SK-N-DZ (cell line): ENCODE measurements at places on chromosomes 13 and 19.

GRCh38 chr19:51749979-51750378 lies 1.7 kb downstream of the FPR1 start:
- DNase-seq: no peak

GRCh38 chr13:42028113-42028799 lies 20.2 kb upstream of the DGKH start:
- no peak for DNase-seq

DNA sequence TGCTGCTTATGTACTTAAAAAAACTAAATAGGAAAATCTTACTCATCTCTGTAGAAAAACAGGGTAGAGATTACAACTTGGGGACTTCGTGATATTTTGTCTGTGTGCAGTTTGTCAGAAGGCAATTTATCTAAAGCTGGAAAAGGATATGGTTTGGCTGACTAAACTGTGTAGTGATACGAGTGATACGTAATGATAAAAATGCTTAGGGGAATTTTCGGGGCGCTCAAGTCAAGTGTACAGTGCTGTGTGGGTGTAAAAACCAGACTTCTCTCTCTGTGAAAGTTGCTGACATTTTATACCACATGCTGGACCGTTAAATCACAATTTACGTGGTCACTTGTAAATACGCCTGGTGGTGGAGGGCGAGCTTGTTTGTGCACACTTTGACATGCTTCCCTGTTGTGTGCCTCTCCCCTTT lies 221.7 kb downstream of the KCNRG start:
- no peak for DNase-seq

DNA sequence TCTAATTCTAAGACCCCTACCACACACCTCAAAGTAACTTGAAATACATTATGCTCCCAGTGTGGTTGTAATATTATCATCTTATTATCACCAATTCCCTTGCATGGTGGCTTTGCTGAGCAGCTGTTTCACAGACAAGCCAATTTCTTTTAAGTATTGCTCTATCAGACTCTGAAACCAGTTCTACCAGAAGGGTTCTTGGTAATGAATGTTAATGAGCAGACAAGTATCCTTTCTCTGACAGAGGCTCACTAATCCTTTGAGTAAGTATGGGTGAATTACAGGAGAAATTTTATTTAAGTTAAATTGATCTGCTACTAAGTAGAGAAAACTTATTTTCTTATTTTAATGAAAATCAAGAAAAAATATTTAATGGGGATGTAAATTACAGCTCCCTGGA lies 326.0 kb downstream of the GPC6 start:
- DNase-seq: no peak

GRCh38 chr13:27375686-27376326 lies 48.6 kb upstream of the GTF3A start:
- peak; percentile 55 for DNase-seq

DNA sequence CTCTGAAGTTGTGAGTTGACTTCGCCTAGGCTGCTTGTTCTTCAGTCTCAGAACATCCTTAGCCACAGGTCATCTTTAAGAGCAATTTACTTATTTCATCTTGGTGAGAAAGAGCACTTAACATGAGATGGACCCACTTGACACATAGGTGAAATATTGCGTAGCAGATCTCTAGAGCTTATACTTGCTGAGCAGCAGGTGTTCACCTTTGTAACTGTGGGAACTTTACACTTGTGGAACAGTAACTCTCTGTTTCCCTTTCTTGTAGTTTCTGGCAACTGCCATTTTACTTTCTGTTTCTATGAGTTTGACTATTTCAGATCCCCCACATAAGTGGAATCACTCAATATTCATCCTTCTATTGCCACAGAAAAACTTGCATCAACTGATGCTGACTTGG lies 95.7 kb downstream of the SLC10A2 start:
- DNase-seq: no peak

DNA sequence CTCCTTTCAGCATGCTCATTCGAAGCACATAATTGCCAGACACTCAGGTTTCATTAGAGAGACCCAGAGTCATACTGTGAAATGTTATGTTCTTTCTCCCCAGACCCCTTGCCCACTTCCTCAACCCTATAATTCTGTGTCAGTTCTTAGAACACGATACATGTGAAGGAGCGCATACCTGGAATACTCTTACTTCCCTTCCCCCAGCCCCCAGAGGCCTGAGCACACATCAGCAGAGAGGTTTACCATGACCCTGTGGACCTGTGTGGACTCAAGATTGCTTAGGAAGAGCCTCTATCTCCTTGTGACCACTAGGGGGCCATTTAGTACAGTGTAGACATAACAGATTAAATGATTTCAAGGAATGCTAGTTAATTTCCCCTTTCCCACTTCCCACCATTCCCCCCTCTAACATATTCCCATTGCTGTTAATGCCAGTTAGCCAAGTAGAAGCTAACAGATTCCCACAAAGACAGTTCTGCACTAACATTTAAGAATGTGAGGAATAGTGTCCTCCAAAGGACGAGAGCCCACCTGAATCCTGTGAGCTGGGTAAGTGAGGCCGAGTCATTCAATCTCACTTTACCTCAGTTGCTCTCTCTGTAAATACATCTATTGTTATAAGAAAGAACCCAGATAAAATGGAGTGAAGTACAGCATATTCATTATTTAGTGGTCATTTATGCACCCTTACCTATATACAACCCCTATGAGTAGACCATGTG lies 154.2 kb upstream of the MAB21L1 start:
- DNase-seq: peak; percentile 85

- DNase-seq: no peak
Observed at GRCh38 chr19:30608471-30608870, 236.3 kb downstream of the ZNF536 start.

DNA sequence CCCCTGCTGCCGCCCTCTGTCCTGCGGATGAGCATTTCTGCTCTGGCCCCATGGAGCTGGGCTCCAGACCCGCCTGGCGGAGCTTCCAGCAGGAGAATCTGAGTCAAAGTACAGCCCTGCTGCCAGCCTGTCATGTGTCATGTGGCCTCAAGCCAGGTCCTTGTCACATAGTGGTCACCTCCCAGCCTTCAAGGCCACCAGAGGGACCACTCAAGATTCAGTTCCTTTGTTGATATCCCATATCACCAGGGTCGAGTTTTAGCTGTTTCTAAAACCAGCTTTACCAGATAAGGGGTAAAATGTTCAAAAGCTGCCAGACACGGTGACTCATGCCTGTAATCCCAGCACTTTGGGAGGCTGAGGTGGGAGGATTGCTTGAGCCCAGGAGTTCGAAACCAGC lies 13.4 kb downstream of the THOP1 start:
- no peak for DNase-seq

GRCh38 chr19:17113127-17113785 lies 37.7 kb downstream of the MYO9B start:
- no peak for DNase-seq

DNA sequence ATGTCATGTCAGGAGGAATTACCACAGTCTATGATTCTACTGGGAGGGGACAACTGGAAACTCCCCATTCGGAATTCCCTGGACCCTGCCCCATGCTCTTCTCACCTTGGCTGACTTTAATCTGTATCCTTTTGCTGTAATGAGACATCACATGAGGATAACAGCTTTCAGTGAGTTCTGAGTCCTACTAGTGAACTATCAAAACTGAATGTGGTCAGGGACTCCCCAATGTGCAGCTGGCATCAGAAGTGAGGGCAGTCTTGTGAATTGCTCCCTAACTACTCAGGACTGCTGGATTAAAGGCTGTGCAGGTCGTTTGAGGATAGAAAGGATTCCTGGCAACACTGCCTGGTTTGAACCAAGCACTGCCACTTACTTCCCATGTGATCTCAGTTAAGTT lies 15.2 kb downstream of the SIGLEC7 start:
- no peak for DNase-seq

GRCh38 chr19:53158119-53158656 lies 665 bp downstream of the ZNF347 start:
- peak; percentile 9 for DNase-seq

- DNase-seq: peak; percentile 19
Observed at GRCh38 chr13:98556968-98557631, 19.8 kb downstream of the STK24 start.

- DNase-seq: no peak
Observed at GRCh38 chr13:32624441-32624840, 38.2 kb downstream of the PDS5B start.

- no peak for DNase-seq
Observed at GRCh38 chr13:93377196-93377595, 150.6 kb downstream of the GPC6 start.

DNA sequence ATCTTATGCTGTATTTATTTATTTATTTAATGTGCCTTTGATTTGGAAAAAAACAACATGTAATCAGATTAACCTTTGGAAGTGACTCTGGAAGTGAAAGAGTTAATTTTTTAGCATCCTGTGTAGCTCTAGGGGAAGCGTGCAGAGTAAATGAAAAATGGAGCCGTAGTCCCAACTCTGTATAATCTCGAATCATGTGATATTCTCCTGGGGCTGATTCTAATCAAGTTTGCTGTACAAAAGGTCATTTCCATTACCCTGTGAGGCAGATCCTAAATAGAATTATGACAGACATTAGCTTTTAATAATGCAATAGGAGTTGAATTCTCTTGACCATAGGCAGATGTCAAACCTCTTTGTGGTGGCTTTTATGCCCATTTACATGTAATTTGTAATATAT lies 238.6 kb upstream of the CSNK1A1L start:
- DNase-seq: peak; percentile 63

DNA sequence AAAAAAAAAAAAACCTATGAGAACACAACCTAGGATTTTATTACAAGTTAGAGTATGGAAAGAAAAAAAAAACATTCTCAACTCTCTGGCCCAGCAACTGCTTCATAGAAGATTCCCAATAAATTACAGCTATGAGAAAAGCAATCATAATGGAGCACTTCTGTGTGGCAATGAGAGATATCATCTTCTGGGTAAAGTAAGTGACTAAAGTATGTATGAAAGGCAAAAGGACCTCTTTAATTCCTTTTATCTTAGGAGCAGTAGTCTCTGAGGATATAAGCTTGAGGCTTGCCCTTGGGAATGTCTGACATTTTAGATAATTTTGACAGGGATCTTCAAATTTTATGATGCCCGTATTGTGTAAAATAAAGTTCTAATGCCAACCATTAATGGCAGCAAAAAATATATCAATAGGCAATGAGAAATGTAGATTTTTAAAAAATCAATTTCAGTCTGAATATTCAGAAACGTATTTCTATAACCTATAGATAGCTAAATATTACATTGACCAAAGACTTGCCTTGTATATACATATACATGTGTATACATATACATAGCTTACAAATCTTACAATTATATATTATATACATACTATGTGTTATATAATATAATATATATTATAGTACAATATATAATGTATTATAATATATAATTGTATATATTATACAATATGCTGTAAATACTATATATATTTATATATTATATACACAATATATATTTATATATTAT lies 823.9 kb upstream of the SLITRK1 start:
- DNase-seq: peak; percentile 32

- no peak for DNase-seq
Observed at GRCh38 chr13:24005755-24006281, 108.5 kb upstream of the C1QTNF9B start.

GRCh38 chr19:32350987-32351348 lies 5.6 kb downstream of the ZNF507 start:
- DNase-seq: no peak

DNA sequence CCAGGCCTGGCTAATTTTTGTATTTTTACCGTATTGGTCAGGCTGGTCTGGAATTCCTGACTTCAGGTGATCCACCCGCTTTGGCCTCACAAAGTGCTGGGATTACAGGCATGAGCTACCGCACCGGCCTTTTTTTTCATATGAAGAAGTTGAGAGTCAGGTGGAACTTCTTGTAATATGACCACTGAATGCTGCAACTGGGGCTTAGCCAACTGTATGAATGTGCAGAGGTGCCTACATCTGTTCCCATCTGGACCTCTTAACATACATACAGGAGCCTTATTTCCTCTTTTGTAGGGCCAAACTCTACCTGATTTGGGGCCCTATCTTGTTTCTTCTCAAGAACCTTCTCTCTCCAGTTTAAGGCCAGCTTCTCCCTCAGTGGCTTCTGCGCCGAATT lies 11.9 kb upstream of the GGACT start:
- DNase-seq: no peak

DNA sequence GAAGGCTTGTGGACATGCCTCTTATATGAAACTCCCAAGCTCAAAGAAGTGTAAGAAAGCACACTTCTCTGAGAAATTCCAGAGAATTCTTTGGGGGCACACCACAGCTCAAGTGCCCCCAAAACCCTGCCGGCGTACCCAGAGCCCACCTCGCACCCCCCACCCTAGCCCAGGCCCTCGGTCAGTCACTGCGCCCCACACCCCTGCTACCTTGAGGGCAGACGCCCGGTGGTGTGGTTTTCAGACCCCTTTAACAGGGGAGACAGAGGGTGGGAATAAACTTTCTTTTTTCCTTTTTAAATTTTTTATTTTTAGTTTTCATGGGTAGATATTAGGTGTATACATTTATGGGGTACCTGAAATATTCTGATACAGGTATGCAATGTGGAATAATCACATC lies 29.5 kb downstream of the PEPD start:
- DNase-seq: no peak

- DNase-seq: peak; percentile 80
Observed at GRCh38 chr13:59343993-59344822, 819.5 kb downstream of the DIAPH3 start.

DNA sequence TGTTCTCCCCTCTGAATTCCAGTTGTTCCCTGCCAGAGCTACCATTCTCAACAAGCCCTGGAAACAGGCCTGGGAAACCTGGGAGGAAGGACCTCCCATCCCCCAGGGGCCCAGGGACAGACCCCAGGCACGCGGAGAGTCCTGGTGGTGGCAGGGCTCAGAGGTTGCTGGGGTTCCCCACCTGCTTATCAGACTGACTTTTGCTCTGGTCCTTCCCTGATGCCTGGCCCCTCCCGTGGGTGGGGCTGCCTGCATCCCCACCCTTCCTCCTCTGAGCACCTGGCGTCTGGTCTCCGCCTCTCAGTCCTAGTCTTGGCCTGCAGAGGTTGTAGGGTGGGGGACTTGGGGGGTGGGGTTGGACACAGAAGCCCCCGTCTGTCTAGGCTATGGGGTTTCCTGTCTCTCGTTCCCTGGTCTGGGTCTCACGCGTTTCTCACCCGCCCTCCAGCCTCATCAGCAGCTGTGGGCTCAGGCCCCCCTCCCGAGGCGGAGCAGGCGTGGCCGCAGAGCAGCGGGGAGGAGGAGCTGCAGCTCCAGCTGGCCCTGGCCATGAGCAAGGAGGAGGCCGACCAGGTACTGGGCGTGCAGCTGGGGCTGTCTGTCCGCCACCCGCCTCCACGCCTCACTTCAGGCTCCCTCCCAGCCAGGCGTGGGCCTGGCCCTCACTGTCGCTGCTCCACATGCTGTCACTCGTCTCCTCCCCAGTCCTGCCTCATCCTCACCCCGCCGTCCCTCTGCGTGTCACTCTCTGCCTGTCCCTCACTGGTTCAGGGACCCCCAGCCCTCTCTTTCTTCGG lies 13.6 kb downstream of the EPN1 start:
- peak; percentile 52 for DNase-seq

DNA sequence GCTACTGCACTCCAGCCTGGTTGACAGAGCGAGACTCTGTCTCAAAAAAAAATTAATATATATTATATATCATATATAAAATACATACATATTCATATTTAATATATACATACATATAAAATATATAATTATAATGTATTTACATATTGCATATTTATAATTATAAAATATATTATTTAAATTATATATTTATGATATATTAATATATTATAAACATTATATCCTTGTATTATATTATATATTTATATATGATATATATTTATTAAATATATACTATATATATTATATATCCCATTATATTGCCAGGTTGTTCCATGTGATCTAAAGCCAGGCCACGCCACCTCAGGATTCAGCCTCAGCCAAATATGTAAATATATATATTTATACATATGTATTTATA lies 9.7 kb downstream of the BRME1 start:
- DNase-seq: no peak

GRCh38 chr13:27917121-27917947 lies 2.5 kb upstream of the PDX1 start:
- DNase-seq: no peak
